ENCODE measurements at places on chromosomes 3 and 15.

DNA sequence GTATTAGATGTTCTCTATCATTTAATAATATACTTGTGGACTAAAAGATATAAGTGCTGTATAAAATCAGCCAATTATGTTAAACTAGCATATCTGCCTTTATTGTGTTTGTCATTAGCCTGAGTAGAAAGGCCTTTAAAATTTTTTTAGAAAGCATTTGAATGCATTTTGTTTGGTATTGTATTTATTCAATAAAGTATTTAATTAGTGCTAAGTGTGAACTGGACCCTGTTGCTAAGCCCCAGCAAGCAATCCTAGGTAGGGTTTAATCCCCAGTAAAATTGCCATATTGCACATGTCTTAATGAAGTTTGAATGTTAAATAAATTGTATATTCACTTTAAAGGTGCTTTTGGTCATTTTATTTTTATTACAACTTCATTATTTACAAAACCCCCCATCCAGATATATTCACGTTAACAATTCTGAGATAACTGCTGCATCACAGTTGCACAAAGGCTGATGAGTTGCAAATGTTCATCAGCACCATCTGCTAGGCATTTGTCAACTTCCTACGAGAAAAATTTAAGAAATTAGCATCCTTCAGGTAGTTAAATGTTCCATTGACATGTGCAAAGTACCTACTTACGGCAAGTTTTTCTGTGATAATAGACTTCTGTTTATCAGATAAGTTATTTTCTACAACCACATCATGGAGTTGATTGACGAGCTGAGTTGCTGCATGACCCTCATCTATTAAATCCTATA is 6.3 kb downstream of the EIF4A2 start:
- DNase-seq = no peak

GRCh38 chr15:51185213-51186159 is 90.8 kb upstream of the TNFAIP8L3 start:
- DNase-seq = no peak

DNA sequence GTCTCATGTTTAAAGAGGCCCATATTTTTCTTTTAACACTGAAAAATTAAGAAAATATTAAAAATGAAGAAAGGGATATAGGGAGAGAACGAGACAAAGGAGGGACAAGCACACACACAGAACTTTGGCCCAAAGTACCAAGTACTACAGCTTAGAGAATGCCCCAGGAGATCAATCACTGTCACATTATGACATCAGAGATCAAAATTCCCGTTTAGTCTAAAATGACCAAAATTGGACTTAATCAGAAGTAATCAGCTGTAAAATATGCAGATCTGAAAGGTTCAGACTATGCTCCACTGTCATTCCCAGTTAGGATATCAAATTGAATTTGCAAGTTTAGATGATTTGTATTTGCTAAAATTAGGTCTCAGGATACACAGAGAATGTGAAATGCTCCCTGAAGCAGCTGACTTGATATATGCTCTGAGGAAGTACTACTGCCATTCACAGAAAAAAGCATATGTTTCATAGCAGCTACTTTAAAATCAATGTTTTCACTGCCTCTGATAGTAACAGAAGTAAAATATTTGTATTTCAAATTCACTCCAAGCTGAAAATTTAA is 123.0 kb downstream of the PEAK1 start:
- no peak for DNase-seq

- no peak for DNase-seq
Measured at GRCh38 chr3:45078910-45079522, 52.9 kb downstream of the CLEC3B start.

DNA sequence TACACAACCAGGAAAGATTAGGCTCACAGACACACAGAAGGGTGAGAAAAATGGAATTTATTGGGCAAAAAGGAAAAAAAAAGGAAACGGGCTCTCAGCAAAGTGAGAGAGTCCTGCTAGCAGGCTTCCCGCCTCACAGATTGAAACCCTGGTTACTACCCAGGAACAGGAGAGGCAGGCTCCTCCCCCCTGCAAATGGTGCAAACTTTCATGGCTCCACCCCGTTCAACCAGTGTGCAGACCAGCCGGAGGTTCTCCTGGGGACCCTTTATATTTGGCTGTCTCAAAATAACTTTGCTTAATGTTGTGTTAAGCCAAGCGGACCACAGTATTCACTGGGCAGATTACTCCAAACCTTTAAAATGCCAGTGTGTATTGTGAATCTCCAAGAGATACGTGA is 40.3 kb downstream of the IL1RAP start:
- DNase-seq = no peak

DNA sequence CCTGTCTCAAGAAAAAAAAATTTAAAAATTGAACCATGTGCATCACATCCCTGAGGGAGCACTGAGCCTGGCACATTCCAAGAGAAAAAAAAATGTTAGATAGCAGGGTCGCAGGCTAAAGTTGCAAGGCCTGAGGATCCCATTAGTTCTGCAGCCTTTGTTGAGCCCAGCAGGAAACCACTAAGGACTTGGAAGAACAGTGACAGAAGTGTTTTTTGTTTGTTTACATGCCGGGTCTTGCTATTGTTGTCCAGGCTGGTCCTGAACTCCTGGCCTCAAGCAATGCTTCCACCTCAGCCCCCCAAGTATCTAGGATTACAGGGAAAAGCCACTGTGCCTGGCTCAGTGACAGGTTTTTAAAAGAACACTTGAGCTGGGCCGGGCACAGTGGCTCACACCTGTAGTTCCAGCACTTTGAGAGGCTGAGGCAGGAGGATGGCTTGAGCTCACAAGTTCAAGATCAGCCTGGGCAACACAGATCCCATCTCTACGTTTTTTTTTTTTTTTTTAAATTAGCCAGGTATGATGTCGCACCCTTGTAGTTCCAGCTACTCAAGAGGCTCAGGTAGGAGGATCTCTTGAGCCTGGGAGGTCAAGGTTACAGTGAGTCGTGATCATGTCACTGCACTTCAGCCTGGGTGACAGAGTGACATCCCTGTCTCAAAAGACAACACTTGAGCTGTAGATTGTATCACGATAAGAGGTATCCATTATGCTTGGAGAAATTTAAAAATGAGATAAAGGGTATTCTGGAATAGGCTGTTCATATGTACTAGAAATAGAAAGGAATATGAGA is 15.2 kb downstream of the CHAC1 start:
- no peak for DNase-seq
